ENCODE measurements at places on chromosomes 3 and 15. TPM values are rescaled to one million over a fixed set of nuclear protein-coding genes. Genes with fewer than 3 reads are reported as not detected.

SPSB4 gene
- 0.07 TPM for polyA plus RNA-seq

NR1I2 gene
- 0.37 TPM for polyA plus RNA-seq

ISG20 gene
- polyA plus RNA-seq = 11.5 TPM

CLRN1 gene
- polyA plus RNA-seq = not detected

ACKR4 gene
- polyA plus RNA-seq = 0.30 TPM

C3orf70 gene
- 9.0 TPM for polyA plus RNA-seq

ALPK3 gene
- polyA plus RNA-seq = 0.62 TPM

CLEC3B gene
- polyA plus RNA-seq = 63.5 TPM

CCDC39 gene
- 0.30 TPM for polyA plus RNA-seq

ADAMTS17 gene
- 1.3 TPM for polyA plus RNA-seq

CHST13 gene
- polyA plus RNA-seq = 0.15 TPM

LSAMP gene
- polyA plus RNA-seq = 13.0 TPM

CCDC191 gene
- 3.1 TPM for polyA plus RNA-seq

TGM4 gene
- not detected for polyA plus RNA-seq

TUSC7 gene
- polyA plus RNA-seq = not detected

CNOT10 gene
- polyA plus RNA-seq = 12.3 TPM

LRRIQ4 gene
- 0.17 TPM for polyA plus RNA-seq

LZTFL1 gene
- polyA plus RNA-seq = 12.3 TPM

UROC1 gene
- not detected for polyA plus RNA-seq

ACKR2 gene
- 2.7 TPM for polyA plus RNA-seq

CLASP2 gene
- 14.5 TPM for polyA plus RNA-seq

CDHR4 gene
- polyA plus RNA-seq = not detected

PGBD4 gene
- polyA plus RNA-seq = 1.0 TPM

TMEM44 gene
- polyA plus RNA-seq = 8.6 TPM

C3orf49 gene
- not detected for polyA plus RNA-seq

ARNT2 gene
- 11.0 TPM for polyA plus RNA-seq

ZSCAN2 gene
- polyA plus RNA-seq = 8.2 TPM

CD200 gene
- polyA plus RNA-seq = 18.9 TPM

ZBTB38 gene
- 43.0 TPM for polyA plus RNA-seq

MYRIP gene
- 4.1 TPM for polyA plus RNA-seq

EAF2 gene
- polyA plus RNA-seq = 2.3 TPM

USP4 gene
- polyA plus RNA-seq = 27.2 TPM

IQCF5 gene
- polyA plus RNA-seq = not detected

ANKUB1 gene
- polyA plus RNA-seq = not detected

CLDN16 gene
- polyA plus RNA-seq = 0.06 TPM

AMIGO3 gene
- 0.77 TPM for polyA plus RNA-seq

GPR15 gene
- polyA plus RNA-seq = not detected

HYPK gene
- polyA plus RNA-seq = 12.3 TPM

FYTTD1 gene
- 16.8 TPM for polyA plus RNA-seq

CPA3 gene
- 22.2 TPM for polyA plus RNA-seq

C3orf85 gene
- not detected for polyA plus RNA-seq

SLC28A2 gene
- polyA plus RNA-seq = 0.06 TPM

BSN gene
- polyA plus RNA-seq = 0.13 TPM

GABRR3 gene
- not detected for polyA plus RNA-seq

GPD1L gene
- 14.4 TPM for polyA plus RNA-seq

GPR87 gene
- polyA plus RNA-seq = not detected

PLA2G4D gene
- not detected for polyA plus RNA-seq

ZBED2 gene
- not detected for polyA plus RNA-seq

SPATA12 gene
- 0.02 TPM for polyA plus RNA-seq

IL12A gene
- 0.33 TPM for polyA plus RNA-seq

XCR1 gene
- 1.2 TPM for polyA plus RNA-seq

SRGAP3 gene
- 6.2 TPM for polyA plus RNA-seq

MKRN2OS gene
- polyA plus RNA-seq = not detected

CPNE9 gene
- not detected for polyA plus RNA-seq

STRIT1 gene
- not detected for polyA plus RNA-seq

ILDR1 gene
- polyA plus RNA-seq = 1.9 TPM

RBP2 gene
- not detected for polyA plus RNA-seq

MDFIC2 gene
- not detected for polyA plus RNA-seq

RTP4 gene
- polyA plus RNA-seq = 7.3 TPM

Data from ovary (tissue), 10 donors.